Endothelial cell (in vitro differentiated cells): ENCODE measurements at places on chromosomes 11 and 22. TPM values are rescaled to one million over a fixed set of nuclear protein-coding genes. Genes with fewer than 3 reads are reported as not detected.

SERPING1 gene
- 347 TPM for total RNA-seq

DLG2 gene
- 5.1 TPM for total RNA-seq

ANGPTL5 gene
- not detected for total RNA-seq

FOXRED2 gene
- 17.6 TPM for total RNA-seq

GAL3ST1 gene
- 3.0 TPM for total RNA-seq

CASTOR1 gene
- 17.2 TPM for total RNA-seq

ALDH3B1 gene
- total RNA-seq = not detected

FOSL1 gene
- 1.3 TPM for total RNA-seq

MICALL1 gene
- 124 TPM for total RNA-seq

MRGPRF gene
- total RNA-seq = 0.54 TPM

OSBP2 gene
- 3.0 TPM for total RNA-seq

SIAE gene
- total RNA-seq = 11.4 TPM

SORL1 gene
- total RNA-seq = 4.6 TPM

MRGPRE gene
- total RNA-seq = not detected

SSH3 gene
- 7.3 TPM for total RNA-seq

ADM2 gene
- total RNA-seq = 0.36 TPM

MGAT3 gene
- total RNA-seq = 0.87 TPM

TPP1 gene
- total RNA-seq = 52.9 TPM

OR5P2 gene
- 0.26 TPM for total RNA-seq

CLTCL1 gene
- total RNA-seq = 13.5 TPM

MS4A1 gene
- not detected for total RNA-seq

SLC17A6 gene
- total RNA-seq = not detected

NRGN gene
- total RNA-seq = 17.0 TPM

RAG2 gene
- total RNA-seq = not detected

CLP1 gene
- 31.1 TPM for total RNA-seq

DTX4 gene
- total RNA-seq = 29.4 TPM

DPP3 gene
- total RNA-seq = 41.3 TPM

FOLH1 gene
- 2.8 TPM for total RNA-seq

SYT7 gene
- total RNA-seq = 9.7 TPM

GAB4 gene
- 0.36 TPM for total RNA-seq

APOL3 gene
- total RNA-seq = 1.2 TPM

NRIP3 gene
- total RNA-seq = 1.4 TPM

RBMXL2 gene
- not detected for total RNA-seq

CFAP68 gene
- 35.6 TPM for total RNA-seq

BDNF gene
- total RNA-seq = 0.10 TPM

MYH9 gene
- total RNA-seq = 931 TPM

JAML gene
- 0.31 TPM for total RNA-seq

RAB38 gene
- 10.4 TPM for total RNA-seq

SLC22A12 gene
- not detected for total RNA-seq

GGTLC3 gene
- 0.56 TPM for total RNA-seq

MMP13 gene
- total RNA-seq = not detected

ESAM gene
- 490 TPM for total RNA-seq

FGF3 gene
- total RNA-seq = not detected

OR2AG1 gene
- not detected for total RNA-seq

SPDYC gene
- not detected for total RNA-seq

SLC25A18 gene
- total RNA-seq = 2.2 TPM

KCNK4 gene
- total RNA-seq = 0.36 TPM

CASP1 gene
- not detected for total RNA-seq

ANO3 gene
- 0.36 TPM for total RNA-seq

ACCS gene
- 38.8 TPM for total RNA-seq

GCAT gene
- total RNA-seq = 4.1 TPM

TRPM5 gene
- total RNA-seq = 0.38 TPM

RCOR2 gene
- total RNA-seq = 9.3 TPM

OR52N4 gene
- total RNA-seq = not detected

OR52E1 gene
- total RNA-seq = not detected
